ENCODE measurements at places on chromosomes 13 and 19.

- no peak for DNase-seq
Measured at GRCh38 chr19:11031421-11032070, 57.7 kb upstream of the LDLR start.

- DNase-seq, result no peak
Measured at GRCh38 chr13:113138792-113139551, 16.4 kb downstream of the F10 start.

DNA sequence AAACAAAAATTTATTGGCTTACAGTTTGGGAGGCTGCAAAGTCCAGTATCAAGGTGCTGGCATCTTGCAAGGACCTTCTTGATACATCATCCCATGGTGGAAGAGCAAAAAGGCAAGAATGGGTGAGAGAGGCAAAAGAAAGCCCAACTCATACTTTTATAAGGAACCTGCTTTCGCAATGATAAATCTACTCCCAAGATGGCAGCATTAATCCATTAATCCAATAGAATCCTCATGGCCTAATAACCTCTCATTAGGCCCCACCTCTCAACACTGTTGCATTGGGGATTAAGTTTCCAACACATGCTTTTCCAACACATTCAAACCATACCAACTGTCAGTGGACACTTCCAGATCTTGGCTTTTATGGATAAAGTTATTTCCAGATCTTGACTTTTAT is 48.7 kb upstream of the ZNF507 start:
- DNase-seq, result no peak

- DNase-seq, result no peak
Measured at GRCh38 chr19:2306281-2306806, 1.6 kb downstream of the LINGO3 start.

GRCh38 chr19:1000095-1000494 is at the start of gene GRIN3B:
GRIN3B (plus strand) TSS chr19:1000419; CDS start chr19:1000438, 19 bp downstream.
- no peak for DNase-seq

GRCh38 chr19:40245506-40246128 is 19.1 kb upstream of the CCNP start:
- no peak for DNase-seq

DNA sequence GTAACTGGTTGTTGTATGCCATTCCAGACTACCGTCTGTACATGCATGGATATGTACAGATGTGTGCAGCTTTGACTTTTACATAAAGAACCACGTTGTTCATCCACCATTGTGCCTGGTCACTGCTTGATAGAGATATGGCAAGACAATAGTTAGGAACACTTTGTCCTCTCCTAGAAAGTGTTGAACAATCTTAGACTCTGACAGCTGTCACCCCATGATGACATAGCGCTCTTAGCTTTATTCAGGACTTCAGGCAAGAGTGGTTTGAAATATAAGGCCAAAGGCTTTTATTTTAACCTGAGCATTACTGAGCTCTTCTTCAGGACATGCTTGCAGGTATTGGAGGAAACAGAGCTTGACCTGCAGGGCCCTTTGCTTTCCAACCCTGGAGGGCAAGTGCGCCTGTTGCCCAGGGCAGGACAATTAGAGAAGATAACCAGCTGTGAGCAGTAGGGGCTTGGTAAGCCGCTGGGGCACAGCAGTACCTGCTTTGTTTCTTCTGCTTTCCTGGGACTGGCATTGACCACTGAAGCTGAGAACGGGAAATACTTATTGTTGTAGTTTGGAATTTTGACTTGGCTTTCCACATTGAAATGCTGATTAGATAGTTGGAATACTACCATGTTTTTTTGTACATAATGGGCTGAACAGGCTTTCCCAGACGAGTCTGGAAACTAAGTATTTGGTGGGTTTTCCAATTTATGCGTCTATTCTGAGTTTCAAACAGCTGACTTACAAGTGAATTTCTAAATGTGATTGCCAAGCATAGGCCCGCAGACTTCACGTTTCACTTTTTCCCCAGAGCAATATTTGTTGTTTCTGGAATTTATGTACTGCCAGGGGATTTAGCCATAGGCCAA is 51.1 kb downstream of the GARRE1 start:
- no peak for DNase-seq

GRCh38 chr19:4684312-4685095 is 14.4 kb upstream of the MYDGF start:
- DNase-seq, result no peak

DNA sequence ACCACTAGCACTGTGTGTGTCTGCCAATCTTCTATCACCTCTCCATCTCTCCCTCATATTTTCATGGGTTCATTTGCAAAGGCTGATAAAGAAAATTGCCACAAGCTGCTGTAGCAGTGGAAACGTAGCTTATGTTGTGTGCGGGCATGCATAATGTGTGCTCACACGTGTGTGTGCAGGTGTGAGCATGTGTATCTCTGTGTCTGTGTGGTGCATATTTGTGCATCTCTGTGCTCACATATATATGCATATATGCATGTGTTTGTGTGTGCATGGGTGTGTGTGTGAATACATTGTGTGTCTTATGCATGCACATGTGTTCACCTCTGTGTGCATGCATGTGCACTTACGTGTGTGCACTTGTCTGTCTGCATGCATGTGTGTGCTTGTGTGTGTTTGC is 181.8 kb upstream of the UBL3 start:
- no peak for DNase-seq

GRCh38 chr13:26984337-26984736 is 187.3 kb downstream of the USP12 start:
- DNase-seq, result no peak

DNA sequence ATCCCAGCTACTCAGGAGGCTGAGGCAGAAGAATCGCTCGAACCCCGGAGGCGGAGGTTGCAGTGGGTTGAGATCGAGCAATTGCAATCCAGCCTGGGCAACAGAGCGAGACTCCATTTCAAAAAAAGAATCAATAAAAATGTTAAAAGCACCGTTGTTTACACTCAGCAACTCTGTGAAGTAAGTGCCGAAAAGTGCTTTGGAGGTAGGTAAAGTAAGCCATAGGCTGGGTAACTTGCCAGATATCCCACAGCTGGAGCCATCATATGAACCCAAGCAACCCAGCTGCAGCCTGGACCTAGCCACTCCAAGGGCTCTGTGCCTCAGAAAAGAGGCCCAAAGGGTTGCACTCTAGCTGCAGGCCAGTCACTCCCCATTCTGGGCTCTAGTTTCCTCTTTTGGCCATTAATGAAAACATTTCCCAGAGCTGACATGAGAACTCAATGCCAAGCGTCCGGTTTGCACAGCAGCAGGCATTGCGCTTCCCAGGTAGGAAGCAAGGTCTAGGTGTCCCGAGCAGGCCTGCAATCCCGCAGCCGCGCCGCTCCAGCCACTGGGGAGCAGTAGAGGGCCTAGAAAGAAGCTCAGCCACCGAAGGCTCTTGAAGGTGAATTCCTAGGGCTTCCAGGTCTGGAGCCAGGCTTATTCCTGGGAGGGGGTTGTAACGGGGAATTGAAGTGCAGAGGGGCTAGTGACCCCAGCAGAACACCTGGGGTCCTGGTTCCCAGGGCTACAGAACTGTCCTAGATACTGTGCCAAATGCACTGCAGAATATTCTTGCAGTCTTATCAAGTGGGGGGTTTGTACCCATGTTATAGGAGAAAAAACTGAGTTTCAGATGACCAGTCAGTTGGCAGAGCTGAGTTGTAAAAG is 4.1 kb upstream of the CD79A start:
- DNase-seq, result peak; percentile 22

DNA sequence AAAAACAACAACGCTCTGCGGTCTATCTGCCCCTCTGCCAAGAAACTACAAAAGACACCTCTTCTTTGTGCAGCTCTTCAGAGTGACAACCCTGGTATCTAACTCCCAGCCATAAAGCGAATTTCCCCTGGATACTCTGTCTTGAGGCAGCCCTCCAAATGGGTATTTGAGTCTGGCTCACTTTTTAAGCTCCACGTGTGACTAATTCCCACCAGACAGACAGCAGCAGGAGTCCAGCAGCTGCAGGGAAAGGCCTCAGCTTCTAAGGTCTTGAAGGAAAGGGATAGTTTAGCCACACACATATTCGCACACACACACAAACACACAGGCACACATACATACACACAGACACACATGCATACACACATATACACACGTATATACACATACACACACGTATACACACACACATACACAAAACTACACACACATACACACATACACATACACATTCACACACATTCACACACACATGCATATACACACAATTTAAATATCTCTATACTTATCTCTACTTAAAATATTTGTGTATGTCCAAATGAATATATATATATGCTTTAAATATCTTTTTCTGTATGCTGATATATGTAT is 188.8 kb downstream of the TSHZ3 start:
- DNase-seq, result no peak

DNA sequence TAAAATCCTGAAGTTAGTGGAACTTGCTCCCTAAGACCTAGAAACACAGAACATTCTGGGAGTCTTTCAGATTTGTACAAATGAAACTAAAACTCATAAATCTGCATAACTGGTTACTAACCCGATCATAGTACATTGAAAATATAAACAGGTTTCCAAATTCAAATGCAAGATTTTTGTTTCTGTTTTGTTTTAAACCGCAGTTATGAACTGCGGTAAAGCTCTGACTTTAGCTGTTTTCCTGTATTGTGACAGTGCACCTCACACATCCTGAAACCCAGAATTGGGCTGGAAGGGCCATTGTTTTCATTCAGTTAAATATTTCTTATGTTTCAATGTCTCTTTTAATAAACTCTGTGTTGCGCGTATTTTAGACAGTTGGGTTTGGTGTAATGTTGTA is 204.7 kb downstream of the SHISA2 start:
- no peak for DNase-seq

DNA sequence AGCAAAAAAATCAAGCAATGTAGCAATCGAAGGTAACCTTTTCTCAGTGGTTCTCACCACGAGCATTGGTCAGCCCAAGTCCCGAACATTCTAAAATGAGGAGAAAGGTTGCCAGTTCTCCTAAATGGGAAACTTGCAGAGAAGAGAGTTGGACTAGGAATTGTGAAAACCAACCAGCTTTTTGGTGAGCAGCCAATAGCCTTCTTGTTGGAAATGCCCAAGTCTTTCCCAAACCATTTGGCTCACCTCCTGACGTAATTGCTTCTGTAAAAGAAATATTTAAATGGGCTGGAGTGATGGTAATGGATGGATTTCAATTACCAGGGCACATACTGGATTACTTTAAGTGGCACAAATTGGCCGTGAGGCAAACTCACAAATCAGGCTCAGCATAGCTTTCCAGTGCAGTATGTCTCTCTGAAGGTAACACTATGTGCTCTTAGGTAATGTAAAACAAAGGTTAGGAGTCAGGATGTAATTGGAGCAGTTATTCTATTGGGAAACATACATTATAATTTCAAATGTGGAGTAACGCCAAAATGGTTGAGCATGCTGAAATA is 423.2 kb downstream of the KLF5 start:
- DNase-seq, result no peak

GRCh38 chr13:49272296-49272695 is 24.6 kb downstream of the CDADC1 start:
- no peak for DNase-seq

DNA sequence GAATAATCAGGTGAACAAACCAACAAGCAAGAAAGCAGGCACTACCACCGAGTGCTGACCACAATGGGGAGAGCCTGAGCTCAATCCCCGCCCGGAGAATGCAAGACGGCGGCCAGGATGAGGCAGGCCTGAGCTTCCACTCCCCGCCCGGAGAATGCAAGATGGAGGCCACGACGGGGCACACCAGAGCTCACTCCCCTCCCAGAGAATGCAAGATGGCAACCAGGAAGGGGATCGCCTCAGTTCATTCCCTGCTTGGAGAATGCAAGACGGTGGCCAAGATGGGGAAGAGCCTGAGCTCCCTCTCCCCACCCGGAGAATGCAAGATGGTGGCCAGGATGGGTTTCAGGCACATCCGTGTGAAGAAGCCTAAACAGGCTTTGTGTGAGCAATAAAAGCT is 24.7 kb upstream of the MIER2 start:
- DNase-seq, result no peak

DNA sequence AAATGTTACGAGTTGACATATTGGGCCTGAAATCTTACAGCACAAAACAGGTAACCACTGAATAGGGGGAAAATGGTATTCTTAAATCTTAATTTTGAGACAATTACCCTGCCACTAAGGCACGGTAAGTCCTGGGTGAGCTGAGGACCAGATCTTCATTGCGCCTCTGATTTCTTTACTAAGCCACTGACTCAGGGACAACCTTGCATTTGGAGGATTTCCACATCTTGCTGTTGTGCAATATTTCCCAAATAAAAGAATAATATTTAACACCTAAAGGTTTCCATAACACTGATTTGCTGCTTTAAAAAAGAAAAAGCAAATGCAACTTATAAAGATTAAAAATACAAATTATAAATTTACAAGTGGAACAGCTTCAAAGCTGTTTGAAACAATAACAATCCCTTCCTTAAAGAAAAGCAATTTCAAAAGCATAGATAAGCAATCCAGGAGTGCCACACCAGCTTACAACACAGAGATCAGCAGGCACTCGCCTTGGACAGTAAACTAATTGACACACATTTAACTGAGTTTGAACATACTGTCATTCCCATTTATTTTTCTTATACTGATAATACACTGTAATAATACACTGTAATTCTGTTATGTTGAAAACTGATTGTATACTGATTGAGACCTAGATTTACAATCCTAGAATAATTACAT is 79.6 kb upstream of the DOCK9 start:
- no peak for DNase-seq

- DNase-seq, result no peak
Measured at GRCh38 chr19:35143231-35143715, at the start of gene FXYD7. FXYD7 (plus strand) TSS chr19:35143255; CDS start chr19:35143334, 79 bp downstream.

DNA sequence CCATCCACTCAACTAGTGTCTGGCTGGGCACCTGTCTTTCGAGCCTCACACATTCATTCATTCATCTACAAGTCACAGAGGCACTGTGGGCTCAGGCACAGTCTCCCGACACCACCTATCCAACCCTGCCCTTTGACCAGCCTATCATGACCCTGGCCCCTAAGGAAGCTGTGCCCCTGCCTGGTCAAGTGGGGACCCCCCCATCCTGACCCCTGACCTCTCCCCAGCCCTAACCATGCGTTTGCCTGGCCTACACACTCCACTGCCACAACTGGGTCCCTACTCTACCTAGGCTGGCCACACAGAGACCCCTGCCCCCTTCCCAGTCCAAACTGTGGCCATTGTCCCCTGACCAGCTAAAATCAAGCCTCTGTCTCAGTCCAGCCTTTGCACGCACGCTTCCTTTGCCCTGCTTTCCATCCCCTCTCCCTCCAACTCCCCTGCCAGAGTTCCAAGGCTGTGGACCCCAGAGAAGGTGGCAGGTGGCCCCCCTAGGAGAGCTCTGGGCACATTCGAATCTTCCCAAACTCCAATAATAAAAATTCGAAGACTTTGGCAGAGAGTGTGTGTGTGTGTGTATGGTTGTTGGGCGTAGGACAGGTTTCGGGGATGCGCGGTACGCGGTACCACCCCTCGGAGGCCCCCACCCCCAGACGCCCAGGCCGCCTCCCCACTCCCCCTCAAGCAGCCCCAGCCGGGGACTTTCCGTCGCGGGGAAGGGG is 404 bp upstream of the IL27RA start:
- no peak for DNase-seq
